ENCODE measurements at places on chromosomes 5 and 9. TPM values are rescaled to one million over a fixed set of nuclear protein-coding genes. Genes with fewer than 3 reads are reported as not detected.

SHC3 gene
- 0.02 TPM for total RNA-seq

KDM4C gene
- 115 TPM for total RNA-seq

GRCh38 chr9:9949368-9949767 is 663.4 kb downstream of the PTPRD start:
- no peak for DNase-seq

RNF180 gene
- total RNA-seq, result not detected

SHOC1 gene
- total RNA-seq, result not detected

DNA sequence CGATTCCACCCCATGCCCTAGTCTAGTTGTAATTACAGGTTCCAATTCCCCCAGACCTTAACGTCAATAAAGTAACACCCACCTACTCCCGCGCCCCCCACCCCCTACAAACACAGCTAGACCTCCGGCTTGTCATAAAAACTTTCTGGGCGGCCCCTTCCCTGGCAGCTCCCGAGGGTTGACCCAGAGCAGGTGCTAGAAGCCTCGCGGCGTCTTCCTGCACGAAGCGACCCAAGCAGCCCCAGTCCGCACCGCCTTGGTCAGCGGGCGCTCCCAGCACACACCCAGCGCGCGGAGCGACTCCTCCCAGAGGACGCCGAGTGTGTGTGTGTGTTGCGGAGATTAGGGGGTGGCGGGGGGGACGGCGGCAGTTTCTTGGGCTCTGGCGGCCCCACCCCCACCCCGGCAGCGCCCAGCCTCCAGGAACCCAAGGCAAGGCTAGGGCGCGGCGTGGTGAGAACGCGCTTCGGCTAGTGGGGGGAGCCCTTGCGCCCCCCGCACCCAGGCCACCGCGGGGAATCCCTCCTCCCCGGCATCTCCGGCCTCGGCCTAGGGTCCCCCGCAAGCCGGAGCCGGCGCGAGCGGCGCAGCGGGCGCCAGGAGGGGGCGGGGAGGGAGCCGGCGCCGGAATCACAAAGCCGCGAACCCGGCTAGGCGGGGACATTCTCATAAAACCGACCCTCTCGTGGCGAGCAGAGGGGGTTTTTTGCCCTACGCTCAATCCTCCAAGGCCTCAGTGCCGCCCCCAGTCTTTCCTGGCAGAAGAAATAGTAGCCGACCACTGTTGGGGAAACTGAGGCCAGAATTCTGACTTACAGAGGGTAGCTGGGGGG is 2.2 kb downstream of the PCDH1 start:
- peak; percentile 46 for DNase-seq

GRCh38 chr5:132641241-132641723 is 16.7 kb upstream of the IL13 start:
- DNase-seq, result no peak

- no peak for DNase-seq
These were observed 36.9 kb upstream of the TTC1 start for GRCh38 chr5:159971931-159972461.

GRCh38 chr5:26740182-26740581 is 298.2 kb downstream of the CDH9 start:
- DNase-seq, result no peak

- no peak for DNase-seq
These were observed 17.3 kb upstream of the SMAD5 start for GRCh38 chr5:136115183-136115865.

ANKRD34B gene
- not detected for total RNA-seq

TMEM215 gene
- not detected for total RNA-seq

DNA sequence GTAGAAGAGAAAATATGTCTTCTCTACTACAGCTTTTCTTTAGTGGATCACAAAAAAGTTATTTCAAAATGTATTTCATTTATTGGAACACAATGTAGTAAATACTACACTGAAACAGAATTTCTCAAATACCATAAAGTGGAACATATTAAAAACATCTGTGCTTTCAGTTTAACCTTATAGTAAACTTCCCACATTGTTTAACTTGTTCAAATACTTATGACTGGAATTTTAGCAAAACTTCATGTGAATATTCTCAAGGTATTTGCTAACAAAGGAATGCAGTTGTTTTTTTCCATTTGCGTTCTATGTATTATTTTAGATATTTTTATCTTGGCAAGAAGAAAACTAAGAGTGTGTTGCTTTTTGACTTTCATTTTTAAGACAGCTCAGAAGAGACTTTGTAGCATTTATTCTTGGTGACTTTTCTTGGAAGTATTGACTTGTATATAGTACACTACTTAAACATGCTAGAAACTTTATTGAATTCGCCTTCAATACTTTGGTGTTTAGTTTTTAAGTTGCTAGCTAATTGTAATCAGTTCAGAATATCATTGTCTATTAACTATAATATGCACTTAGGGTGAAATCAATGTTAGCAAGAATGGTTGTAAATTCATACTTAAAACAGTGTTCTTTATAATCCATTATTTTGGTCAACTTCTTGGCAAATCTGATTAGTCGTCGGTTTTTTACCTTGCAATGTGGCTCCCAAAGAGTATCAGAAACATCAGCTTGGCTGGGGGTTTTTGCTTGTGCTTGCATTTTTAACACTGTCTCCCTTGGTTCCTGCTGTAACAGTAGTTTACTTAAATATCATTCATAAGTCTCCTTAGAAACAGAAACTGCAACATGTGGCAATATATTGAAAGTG is 5.0 kb upstream of the RHOBTB3 start:
- DNase-seq, result no peak

DNA sequence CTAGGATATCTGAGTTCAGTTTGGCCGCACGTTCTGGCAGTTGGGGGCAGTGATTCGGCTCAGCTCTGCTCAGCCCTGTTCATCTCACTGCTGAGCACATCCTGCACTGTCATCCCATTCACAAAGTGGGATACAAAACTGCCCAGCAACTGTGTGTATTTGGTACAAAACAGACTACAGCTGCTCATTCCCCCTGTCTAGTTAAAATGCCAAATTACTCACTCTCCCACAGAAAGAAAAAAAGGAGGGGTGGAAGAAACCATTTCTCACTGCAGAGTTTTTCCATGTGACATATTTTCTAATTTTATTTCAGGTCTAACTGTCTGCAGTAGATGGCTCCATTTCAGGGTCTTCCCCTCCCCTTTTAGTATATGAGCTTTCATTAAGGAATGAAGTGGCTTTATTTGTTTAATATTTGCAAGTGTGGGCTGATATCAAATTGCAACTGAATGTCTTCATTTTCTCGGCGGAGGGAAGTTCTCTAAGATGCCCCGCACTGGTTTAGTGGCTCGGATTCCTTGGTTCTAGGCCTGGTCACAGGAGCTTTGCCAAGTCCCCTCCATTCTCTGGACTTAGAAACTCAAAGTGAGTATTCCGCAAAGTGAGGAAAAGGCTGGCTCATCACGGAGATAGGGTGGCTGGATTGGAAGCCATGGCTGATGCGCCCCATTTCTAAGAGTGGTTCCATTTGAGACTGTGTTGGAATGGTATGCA is 14.7 kb downstream of the COL15A1 start:
- DNase-seq, result no peak

DNA sequence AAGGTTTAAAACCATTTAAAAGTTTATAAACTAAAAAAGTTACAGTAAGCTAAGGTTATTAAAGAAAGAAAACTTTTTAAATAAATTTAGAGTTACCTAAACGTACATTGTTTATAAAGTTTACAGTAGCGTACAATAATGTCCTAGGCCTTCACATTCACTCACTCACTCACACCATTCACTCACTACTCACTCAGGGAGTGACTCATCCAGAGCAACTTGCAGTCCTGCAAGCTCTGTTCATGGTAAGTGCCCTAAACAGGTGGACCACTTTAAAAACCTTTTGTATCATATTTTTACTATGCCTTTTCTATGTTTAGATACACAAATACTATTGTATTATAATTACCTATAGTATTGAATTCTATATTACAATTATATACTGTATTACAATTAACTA is 190.8 kb upstream of the RASA1 start:
- no peak for DNase-seq

GRCh38 chr9:114894609-114895433 is 35.6 kb downstream of the TNFSF8 start:
- no peak for DNase-seq
